ENCODE measurements at places on chromosomes 2 and 18.

- DNase-seq: no peak
These were observed 97.0 kb upstream of the CD226 start for GRCh38 chr18:70044632-70045031.

DNA sequence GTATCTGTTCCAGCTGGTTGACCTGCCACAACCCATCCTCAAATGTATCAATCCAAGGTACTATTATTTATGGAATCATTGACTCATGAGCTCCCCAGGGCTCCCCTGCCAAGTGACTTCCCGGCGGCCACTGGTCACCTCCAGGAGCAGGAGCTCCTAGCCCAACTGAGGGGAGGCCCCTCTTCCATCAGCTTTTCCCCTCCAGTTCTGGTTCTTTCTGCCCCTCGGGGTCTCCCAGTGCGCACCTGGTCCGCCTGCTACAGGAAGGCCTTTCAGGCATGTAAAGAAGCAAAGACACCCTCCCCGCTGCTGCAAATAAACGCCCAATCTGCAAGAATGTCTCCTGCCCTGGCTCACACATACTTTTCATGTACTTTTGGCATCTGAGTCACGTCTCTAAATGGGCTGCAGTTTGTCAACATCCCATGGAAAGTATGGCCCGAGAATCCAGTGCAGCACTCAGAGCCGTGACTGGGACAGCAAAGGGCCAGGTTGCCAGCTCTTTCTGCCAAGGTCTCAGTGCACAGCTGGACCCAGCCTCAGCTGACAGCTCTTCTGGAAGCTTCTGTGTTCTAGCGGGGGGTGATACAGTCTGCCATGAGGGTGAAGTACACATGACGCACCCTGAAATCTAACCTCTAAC lies 41.4 kb downstream of the KLHL29 start:
- DNase-seq: no peak

- no peak for DNase-seq
These were observed 215.5 kb downstream of the TNS1 start for GRCh38 chr2:217787160-217787877.

DNA sequence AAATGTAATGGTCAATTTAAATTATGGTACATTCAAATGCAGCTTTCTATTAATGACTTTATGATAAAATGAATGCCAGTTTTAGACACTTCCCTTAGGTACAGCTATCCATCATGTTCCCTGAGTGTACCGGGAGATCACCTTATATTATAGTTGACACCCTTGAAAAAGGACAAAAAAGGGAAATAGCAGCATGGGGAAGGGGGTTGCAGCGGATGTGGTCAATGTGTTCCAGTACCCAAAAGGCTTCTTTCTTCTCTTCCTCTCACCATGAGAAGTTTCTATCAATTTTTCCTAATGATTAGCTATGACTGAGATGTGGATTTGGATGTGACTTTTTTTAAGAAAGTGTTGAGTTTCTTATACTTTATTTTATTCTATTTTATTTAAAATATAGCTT lies 154.4 kb downstream of the CCDC85A start:
- no peak for DNase-seq

- no peak for DNase-seq
These were observed 218.5 kb downstream of the LDLRAD4 start for GRCh38 chr18:13437034-13437433.

DNA sequence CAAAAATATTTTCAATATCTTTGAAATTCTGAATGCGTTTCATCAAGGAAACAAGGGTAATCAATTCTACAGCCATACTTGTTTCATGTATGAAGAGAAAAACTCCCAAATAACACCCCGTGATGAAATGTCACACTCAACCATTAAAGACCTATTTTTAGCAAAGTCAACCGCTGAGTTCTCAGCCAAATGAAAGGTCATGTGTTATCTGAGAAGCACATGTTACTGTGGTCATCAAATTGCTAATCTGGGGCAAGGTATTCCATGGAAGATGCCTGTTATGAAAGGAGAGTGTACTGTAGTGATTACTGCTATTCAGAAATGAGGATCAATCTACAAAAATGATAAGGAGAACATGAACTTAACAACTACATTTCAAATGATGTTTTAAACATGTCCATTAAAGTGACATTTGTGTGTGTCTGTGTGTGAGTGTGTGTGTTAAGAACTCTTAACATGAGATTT lies 126.7 kb downstream of the BCL2 start:
- DNase-seq: no peak

- DNase-seq: no peak
These were observed 105.7 kb upstream of the KCTD1 start for GRCh38 chr18:26653943-26654615.

GRCh38 chr2:3643371-3644245 lies 14.4 kb upstream of the ALLC start:
- no peak for DNase-seq

GRCh38 chr2:184346338-184346862 lies 251.9 kb upstream of the ZNF804A start:
- no peak for DNase-seq

GRCh38 chr18:26470011-26470637 lies 78.2 kb downstream of the KCTD1 start:
- no peak for DNase-seq

DNA sequence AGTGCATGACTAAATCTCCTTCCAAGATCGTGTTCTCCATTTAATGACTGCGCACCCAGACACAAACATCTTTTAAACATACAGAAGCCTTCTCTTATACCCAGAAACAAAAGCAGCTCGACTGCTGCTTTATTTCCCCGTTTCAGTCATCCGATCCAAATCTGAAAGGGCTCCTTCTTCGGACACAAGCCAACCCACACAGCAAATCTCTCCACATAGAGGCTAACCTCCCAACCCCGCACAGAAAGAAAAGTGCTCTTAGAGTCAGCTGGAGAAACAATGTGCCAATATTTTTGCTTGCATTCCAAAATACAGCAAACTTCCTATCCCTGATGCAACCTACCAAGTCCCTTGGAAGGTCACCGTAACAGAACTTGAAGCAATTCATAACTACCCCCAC lies 29.1 kb downstream of the GAREM1 start:
- DNase-seq: no peak

Measured in T-cell (primary cell).